EL (cell line): ENCODE measurements at places on chromosomes 4 and X.

DNA sequence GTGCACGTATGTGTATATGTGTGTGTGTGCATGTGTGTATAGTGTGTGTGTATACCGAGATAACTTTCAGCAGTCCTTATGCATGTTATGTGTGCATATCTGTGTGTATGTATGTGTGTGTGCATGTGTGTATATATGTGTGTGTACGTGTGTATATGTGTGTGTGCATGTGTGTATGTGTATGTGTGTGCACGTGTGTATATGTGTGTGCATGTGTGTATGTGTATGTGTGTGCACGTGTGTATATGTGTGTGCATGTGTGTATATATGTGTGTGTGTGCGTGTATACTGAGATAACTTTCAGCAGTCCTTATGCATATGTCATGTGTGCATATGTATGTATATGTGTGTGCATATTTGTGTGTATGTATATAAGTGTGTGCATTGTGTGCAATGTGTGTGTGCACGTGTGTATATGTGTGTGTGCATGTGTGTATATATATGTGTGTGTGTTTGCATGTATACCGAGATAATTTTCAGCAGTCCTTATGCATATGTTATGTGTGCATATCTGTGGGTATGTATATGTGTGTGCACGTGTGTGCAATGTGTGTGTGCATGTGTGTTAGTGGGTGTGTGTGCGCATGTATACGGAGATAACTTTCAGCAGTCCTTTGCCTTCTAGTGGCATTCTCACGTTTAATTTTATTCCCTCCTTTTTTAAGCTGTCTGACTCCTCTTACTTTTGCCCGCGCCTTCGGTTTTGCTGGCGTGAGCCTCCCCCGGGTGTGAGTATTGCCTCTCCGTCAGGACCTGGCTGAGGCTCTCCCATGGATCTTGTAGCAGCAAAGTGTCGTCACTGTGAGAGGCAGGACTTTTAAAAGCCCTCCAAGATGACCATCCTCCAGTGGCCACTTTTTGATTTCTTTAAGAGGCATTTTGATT, 99.6 kb upstream of the SHOX start:
- no peak for DNase-seq

DNA sequence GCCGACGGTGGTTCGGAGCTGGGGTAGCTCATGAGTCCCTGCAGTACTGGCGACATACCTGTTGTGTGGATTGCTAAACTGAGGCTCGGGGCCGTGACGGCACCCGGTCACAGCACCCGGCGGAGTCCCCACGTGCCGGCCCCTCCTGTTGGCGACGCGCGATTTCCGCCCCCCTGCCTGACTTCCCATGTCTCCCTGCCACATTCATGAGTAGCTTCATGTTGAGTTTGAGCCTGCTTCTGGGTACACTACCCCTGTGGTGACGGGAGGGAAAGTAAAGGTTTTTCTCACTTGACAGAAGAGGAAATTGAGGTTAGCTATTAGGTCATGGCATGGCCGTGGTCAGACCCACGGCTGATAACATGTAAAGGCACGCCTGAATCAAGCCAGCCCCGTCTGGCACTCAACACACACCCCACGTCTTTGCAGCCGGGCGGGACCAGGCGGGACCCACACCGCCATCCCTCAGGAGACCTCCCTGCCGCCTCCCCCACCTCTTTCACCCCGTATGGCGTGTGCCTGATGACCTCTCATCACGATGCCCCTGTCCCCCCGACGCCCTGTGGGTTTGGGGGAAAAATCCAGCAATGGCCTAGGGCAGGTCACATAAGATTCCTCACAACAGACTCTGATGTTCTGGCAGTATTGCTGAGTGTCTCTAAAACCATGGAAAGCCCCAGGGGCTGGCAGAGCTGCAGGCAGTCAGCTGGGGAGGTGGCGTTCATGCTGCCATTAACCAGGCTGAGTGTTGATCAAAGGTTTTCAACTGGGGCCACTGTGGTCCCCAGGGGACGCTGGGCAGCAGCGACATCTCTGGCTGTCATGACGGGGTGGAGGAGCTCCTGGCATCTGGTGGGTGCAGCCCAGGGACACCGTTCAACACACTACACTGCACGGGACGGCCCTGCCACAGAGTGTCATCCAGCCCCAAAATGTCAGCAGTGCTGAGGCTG, 29.2 kb downstream of the P2RY8 start:
- DNase-seq: no peak

DNA sequence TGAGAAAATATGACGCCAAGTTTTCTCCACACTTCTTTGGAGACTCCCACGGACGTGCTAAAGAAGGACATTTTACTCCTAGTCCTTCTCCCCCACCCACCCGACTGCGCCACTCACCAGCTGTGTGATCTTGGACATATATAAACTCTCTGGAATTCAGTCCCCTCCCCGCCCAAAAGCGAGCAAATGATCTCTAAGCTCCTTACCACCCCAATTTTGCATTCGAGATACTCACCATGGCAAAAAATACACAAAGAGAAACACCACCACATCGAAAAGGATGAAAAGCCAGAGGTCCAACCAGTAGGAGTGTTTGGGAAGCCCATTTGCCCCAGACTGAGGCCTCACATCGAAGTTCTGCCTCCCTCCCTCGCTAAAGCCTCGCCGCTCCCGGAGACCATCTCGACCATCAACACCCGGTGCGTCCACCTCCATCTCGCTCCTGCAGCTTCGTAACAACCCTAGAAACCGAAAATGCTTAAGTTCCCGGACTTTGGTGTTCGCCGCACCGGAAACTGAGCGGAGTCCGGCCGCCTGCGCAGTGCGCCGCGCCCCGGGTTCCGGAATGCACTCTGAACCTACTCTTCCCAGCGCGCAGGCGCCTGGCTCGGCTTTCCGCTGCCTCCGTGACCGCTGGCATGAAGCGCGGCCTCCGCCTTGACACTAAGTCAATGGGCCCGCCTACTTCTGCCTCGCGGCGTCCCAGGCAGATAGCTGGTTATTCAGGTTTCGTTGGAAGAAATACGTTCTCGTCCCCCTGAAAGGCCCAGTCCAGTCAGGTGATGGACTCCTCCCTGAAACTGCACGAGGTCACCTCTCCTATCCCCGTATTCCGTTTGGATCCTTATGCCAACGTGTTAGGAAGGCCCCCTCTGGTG, 21.6 kb downstream of the FABP2 start:
- DNase-seq: peak; percentile 94

- peak; percentile 7 for DNase-seq
Observed at GRCh38 chr4:121873604-121874003, 3.3 kb upstream of the BBS7 start.

- no peak for DNase-seq
Observed at GRCh38 chr4:143410015-143410414, 73.3 kb downstream of the GAB1 start.

DNA sequence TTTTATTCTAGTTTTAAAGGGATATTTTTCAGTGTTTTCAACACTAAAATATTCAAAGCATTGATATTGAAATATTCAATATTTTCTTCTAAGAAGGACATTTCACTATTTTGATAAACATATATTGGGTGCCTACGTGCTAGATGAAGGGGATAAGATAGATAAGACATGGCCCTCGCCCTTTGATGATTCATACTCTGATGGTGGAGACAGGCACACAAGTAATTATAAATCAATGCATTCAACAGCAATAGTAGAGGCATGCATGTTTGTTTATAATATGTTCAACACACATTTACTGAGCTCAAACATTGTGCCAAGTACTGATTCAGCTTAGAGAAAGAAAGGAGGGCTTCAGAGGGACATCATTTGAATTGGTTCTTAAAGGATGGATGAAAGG, 22.7 kb downstream of the TMEM47 start:
- no peak for DNase-seq

DNA sequence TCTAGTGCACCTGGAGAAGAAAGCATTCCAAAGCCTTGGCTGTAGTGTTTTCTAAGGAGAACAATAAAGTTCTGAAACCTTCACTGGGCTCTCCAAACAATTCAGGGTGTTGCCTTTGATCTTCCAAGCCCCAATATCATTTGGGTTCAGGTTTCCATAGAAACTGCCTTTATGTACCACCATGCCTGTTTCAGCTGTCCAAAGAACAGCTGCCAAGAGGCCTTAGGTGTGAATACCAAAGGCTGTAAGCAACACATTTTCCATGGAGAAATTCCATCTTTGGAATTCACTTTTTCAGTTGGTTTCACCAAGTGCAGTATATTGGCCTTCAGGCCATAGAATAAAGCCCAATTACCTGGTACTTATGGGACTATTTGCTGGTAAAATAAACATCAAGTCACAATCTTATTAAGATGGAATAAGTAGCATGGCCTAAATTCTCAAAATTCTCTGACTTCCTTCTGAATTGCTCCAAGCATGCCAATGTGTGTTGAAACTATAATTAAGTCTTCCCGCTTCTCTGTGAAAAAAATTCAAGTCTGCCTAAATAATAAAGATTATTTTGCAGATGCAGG, 61.9 kb downstream of the COX18 start:
- DNase-seq: no peak

DNA sequence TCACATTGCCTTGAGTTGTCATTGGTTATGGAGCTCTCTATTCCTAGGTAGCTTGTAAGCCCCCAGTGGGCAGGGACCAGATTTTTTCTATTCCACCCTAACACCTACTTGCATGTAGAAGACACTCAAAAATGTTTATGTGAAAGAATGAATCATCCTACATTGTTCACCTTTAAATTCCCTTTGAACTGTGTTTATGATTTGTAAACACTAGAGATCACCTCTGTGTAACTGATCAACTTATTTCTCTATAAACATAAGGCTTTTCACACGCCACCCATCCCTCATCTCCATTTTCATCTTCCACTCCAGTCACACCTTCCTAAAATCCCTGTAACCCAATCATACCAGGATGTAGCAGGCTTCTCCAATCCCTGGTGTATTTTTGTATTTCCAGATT, 142.6 kb upstream of the LEF1 start:
- no peak for DNase-seq

DNA sequence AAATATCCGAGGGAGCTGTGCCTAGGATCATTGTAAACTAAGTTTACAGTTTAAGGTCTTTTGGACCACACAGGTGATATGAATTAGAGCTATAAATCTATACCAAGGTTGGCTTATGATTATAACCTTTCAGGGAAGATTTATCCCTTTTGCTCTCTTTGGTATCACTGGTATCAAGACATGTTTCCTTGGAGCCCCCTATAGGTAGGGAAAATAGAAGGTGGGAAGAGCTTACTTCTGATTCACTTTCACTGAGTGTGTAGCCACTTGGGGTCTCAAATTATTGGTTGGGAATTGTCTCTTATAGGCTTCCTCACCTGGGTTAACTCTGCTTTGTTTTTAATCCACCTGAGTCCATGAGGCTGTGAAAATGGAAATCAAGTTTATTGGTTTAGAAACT, 262.1 kb upstream of the NR3C2 start:
- no peak for DNase-seq

DNA sequence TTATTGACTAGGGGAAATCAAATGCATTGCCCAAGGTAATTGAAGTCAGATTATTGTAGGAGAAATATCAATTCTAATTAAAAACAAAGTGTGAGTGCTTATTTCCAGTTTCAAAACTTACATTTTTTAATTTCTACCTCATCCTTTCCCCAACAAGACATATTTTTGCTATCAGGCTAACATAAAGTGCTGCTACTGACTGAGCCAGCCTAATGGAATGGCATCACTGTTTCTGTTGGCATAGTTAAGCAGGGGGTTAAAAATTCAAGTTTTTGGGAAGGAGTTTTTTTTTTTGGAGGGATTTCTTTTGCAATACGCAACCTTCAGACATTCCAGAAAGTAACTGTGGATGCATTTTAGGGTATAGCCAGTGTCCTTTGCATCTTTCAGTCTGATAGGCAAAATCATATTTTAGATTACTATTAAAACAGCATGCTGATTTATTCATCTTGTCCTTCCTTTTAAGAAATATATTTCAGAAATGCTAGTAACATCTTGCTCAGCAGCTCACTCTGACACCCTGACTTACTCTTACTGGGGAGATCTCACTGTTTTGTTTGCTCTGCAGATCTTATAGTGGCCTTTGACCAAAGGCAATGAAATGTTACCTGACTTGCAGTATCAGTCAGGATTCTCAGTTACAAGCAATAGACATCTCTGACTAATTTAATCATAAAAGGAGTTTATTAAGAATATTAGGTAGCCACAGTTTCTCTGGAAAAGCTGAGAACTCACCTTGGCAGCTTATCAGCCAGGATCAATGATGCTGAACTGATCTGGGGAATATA, 24.4 kb downstream of the GAB1 start:
- peak; percentile 51 for DNase-seq

DNA sequence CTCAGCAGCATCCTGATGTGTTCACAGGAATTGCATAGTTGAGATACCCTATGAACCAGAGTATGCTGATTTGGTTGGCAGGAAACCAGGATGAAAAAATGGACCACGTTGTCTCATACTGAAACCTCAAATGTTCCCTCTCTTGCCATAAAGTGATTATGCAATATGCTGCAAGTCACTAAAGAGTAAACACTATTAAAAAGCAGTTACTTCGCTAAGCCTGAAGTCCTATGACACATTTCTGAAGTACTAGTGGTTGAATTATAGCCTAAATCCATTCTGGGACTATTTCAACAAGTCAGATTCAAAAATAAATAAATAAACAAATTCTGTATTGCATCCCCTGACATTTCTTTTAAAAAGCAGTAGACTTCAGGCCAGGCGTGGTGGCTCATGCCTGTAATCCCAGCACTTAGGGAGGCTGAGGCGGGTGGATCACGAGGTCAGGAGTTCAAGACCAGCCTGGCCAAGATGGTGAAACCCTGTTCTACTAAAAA, 106.0 kb upstream of the NAP1L5 start:
- peak; percentile 92 for DNase-seq

- no peak for DNase-seq
Observed at GRCh38 chrX:101051153-101051548, 760 bp downstream of the TRMT2B start.

GRCh38 chrX:17298564-17298963, 76.4 kb upstream of the NHS start:
- DNase-seq: no peak

DNA sequence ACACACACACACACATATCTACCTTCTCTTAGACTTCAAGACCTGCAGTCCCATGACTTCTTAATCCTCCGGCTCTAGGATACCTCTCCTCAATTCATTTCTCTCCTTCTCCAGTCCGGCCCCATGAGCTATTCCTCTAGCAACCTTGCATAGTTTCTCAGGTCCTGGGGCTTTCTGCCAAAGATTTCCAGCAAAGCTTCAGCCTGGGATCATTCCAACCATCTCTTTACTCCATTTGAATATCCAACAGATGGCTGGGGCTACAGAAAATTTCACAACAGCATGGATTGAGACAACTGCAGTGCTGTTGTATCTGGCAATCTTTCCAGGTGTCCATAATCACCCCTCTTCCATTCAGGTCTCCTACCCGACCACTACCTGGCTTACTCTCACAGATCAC, 184.1 kb downstream of the DCHS2 start:
- DNase-seq: no peak

DNA sequence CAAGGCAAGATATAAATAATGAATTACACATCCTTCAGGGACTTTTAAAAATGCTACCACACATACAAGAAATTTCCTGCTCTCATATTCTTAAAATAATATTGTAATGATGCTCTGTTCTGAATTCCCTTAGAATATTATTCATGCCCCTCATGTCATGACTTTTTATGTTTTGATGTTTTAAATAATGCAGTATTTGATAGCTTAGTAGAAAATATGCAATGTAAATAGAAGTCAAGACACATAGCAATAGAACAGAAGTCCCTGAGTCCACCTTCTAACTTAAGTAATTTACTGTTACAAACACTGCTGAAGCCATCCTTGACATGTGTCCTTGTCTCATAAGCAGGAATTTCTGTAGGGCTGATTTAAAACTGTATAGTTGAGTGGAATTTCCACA, 1071.2 kb upstream of the LCORL start:
- DNase-seq: no peak
